Activated T-helper 1 cell treated with anti-CD3 and anti-CD28 coated beads, Interleukin-2, amount 50 U/mL, for 16 hours (primary cell): ENCODE measurements at places on chromosomes 13 and 19.
A peak's percentile ranks its signal among the peaks of the same experiment; 100 is the strongest.

DNA sequence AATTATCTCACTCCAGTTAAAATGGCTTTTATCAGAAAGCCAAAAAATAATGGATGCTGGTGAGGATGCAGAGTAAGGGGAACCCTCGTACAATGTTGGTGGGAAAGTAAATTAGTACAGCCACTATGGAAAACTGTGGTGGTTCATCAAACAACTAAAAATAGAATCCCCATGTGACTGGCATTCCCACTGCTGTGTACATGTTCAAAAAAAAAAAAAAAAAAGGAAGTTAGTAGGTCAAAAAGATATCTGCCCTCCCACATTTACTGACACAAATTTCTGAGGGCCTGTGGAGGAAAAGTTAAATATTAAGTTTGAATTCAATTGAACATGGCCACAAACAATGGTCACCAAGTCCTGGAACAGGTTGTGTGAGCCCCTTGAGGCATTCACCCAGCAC is 9.8 kb upstream of the ZSCAN5A start:
- no peak for DNase-seq

- DNase-seq = no peak
Measured at GRCh38 chr19:1397838-1398237, 3.5 kb downstream of the GAMT start.

GRCh38 chr19:10431943-10432735 is 11.8 kb downstream of the PDE4A start:
- peak; percentile 49 for DNase-seq

DNA sequence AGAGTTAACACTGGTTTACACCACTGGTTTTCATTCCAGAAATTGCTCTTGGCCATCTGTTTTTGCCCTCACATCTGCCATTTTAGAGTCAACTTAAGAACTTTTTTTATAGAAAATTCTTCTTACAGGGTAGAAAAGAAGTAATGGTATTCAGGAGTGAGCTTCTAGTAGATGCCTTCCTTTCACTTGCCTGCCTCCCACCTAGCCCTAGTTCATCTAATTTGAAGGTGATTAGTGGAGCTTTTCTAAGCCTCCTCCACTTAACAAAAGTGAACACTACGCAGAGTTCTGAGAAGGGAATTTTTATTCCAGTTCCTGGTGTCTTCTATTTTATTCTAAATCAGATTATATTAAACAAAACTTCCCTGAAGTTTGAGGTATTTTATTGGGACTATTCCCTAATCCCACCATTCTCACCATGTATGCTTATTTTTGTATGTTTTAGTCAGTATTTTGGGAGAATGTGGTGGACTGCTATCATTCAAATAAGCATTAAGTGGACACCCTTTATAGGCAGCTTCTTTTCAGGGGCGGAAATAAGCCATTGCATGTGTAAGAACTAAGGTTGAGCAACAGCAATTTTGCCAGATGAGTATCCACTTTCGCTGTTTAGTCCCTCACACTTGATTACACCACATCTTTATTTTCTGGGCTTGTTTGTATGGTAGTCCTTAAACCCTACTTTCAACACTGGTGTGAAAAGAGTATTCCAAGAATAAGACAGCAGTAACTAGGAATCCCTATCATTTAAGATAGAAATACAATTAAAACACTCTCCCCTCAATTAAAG is 156.9 kb downstream of the ENOX1 start:
- DNase-seq = no peak

GRCh38 chr19:38547421-38547820 is 70.3 kb downstream of the MAP4K1 start:
- no peak for DNase-seq

DNA sequence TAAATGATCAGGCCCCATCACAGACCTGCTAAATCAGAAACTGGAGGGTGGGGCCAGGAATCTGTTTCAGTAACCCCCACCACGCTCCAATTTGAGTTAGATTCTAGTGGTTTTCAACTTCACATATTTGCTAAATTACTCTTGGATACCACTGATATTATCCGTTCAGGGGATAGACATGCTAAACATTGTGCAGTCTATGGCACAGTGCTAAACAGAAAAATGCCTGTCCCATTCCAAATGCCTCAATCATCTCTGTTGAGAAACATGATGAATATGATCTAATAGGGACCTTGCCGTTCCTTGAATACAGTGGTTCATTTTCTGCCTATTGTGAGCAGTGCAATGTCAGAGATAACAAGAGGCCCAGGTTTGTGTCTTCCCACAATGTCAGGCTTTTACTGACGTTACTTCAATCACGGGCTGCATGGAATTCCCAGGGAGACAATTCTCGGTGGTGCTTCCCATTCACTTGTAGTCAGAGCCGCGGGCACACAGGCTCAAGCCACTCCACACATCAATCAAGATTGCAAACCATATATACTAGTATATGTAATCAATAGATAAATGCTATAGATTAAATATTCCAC is 52.7 kb downstream of the MYO16 start:
- DNase-seq = no peak

DNA sequence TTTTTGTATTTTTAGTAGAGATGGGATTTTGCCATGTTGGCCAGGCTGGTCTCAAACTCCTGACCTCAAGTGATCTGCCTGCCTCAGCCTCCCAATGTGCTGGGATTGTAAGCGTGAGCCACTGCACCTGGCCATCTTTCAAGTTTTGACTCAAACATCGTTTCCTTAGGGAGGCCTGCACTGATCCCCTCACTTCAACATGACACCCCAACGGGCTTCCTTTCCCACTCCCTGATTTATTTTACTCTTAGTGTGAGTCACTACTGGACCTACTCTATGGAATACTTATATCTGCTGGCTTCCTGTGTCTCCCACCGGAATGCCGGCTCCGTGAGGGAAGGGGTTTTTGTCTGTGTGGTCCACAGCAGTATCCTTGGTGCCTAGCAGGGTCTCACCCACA is 4.5 kb upstream of the ADAMTS10 start:
- DNase-seq = no peak

GRCh38 chr19:13588957-13589833 is 82.9 kb upstream of the CACNA1A start:
- peak; percentile 71 for DNase-seq

GRCh38 chr13:80133631-80134261 is 207.2 kb downstream of the SPRY2 start:
- no peak for DNase-seq

- DNase-seq = no peak
Measured at GRCh38 chr13:91142572-91142971, 204.9 kb upstream of the MIR17HG start.

- no peak for DNase-seq
Measured at GRCh38 chr19:5341448-5341820, 822 bp upstream of the PTPRS start.

GRCh38 chr13:73231471-73231870 is 172.7 kb downstream of the KLF5 start:
- DNase-seq = no peak

DNA sequence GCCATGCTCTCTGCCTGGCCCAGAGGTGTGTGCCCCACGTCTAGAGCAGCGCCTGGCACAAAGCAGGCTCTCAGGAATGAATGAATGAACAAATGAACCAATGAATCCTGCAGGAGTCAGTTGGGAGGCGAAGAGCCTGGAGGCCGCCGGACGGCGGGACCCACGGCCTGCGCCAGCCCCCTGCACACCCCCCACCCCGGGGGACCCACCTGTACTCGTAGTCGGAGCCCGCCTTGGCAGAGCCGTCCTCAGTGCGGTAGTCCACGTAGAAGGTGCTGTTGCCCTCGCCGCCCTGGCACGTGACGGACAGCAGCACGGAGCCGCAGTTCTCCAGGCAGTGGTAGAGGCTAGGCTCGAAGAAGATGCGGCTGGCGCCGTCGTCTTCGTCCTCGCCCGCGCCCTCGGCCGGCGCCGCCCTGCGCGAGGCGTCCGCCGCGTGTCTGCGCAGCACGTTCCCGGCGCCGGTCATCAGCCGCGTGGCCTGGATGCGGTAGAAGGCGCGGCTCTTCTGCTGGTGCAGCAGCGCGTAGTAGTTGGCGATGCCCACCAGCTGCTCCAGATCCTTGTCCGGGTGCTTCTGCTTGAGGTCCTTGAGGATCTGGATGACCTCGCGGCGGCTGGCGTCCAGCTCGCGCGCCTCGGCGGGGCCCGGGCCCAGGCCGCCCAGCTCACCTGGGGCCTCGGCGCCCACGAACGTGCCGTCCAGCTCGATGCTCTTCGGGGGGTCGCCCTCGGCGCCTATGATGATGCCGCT is 14.8 kb downstream of the SLC8A2 start:
- DNase-seq = no peak

DNA sequence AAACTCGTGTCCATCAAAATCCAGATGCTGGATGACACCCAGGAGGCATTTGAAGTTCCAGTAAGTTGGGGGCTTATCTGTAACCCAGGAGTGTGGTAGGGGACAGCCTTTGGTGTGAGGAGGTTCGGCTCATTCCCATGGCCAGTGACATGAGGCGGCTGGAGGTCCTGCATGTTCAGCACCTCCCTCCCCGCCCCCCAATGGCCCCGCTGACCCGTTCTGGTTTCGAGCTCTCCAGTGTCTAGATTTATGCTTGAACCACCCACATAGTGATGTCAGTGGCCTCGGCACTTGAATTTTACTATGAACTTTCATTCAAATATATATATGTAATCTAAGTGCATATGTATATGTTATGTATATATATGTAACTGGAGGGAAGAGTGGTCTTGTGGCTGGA is 36.3 kb upstream of the RNF113B start:
- no peak for DNase-seq

DNA sequence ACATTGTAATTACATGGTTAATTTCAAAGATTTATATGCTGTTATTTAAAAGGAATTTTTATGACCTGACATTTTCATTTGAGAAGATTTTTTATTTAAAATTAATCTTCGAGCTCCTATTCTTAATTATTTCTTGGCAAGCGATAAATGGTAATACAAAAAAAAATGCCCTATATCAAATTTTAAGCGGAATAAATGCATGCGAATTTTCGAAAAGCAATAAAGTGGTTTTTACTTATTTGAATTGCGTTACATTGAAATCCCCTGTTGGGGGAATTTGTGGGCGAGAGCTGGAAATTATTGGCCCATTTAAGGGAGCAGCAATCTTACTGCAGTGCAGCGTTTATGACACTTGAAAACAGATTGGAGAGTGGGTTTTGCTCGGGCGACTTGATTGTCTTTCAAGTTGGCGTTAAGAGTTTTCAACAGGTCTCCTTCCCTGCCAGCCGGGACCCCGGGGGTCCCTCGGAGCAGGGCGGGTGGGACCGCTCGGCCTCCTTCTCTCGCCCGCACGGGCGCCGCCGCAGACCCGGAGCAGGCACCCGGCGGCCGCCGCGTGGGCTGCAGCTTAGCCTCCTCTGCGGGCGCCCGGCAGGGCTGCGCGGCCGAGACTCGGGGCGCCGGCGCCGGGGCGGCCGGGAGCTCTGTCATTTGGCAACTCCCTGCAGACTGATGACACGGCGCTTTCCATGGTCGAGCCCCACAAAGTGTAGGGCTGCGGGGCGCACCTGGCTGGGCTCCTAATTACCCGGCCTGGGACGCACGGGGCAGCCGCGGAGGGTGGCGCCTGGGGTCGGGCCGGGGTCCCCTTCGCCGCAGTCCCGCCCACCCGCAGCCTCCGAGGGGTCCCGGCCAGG is 255.1 kb upstream of the SOX21 start:
- DNase-seq = no peak

DNA sequence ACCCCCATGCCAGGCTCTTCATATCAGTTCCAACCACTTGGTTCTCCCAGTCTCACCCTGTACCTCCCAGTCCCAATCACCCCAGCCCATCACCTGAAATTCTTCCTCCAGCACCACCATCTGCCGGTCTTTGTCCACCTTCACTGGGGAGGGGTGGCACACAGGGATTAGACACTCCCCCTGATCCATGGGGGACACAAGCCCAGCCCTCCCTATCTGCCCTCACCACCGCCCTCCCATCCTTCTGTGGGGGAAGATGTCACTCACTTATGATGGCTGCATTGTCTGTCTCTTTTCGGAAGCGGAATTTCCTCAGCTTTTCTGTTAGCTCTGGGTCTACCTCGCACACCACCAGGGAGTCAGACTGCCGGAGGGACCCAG is 685 bp downstream of the GMFG start:
- no peak for DNase-seq

DNA sequence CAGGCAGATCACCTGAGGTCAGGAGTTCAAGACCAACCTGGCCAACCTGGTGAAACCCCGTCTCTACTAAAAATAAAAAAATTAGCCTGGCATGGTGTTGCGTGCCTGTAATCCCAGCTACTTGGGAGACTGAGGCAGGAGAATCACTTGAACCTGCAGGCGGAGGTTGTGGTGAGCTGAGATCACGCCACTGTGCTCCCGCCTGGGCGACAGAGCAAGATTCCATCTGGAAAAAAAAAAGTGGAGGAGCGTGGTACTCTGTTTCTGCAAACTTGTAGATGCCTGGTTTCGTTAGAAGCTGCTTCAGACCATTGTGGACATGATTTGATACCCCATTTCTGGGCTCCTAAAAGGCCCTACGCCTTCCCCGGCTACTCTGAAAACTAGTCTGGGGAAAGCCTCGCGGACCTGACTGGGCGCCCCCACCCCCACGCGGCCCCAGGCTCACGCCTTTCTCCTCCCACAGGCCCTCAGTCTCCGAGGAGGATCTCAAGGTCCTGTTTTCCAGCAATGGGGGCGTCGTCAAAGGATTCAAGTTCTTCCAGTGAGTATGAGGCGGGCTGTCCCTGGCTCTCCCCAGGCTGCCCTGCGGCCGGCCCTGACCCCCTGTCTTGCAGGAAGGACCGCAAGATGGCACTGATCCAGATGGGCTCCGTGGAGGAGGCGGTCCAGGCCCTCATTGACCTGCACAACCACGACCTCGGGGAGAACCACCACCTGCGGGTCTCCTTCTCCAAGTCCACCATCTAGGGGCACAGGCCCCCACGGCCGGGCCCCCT is 11.5 kb downstream of the PLPPR3 start:
- DNase-seq = no peak

DNA sequence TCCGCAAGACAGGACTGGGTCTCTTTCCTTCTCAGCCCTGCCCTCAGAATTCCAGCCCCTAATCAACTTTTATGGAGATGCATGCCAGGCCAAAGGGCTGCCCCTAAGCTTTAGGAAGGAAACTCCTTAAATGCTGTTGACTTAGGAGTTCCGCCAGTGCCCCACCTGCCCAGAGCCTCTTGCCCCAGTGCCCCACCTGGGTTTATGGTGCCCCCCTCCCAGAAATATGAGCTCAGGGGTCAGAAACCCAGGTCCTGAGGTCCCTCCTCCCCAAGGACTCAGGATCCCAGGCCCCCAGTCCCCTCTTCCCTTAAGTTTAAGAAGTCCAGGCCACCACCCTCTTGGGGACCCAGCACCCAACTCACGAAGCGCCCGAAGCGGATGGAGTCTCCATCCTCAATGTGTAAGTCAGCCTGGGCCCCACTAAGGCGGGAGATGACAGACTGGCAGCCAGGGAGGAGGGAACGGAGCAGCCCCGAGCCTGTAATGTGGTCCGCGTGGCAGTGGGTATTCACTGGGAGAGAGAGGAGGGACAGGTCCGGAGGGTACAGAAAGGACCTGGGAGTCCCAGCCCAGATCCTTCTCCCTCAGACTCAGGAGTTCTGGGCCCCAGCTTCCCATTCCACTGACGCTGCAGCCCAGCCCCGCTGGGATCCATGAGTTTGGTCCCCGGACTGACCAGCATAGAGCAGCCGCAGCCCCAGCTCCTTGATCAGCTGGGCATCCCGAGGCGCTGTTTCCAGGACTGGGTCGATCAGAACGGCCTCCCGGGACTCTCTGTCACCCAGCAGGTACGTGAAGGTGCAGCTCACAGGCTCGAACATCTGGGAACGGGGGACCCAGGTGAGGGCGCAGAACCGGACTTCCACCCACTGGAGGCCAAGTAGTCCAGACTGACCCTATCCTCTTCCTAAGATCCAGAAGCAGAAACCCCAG is 897 bp downstream of the ETHE1 start:
- no peak for DNase-seq
